ENCODE measurements at places on chromosomes 1 and 21. TPM values are rescaled to one million over a fixed set of nuclear protein-coding genes. Genes with fewer than 3 reads are reported as not detected.

GRCh38 chr1:45326627-45327623 lies at the start of gene HPDL:
HPDL (plus strand) TSS chr1:45326895; CDS start chr1:45327149, 254 bp downstream.
- no peaks in the 10 kb centered on the region for H3K36me3 ChIP-seq
- no peak for DNase-seq
- H3K4me1 ChIP-seq = no peaks in the 10 kb centered on the region
- H3K27ac ChIP-seq = no peak within 1 kb of the TSS
- H3K27me3 ChIP-seq = no peaks in the 10 kb centered on the region

GRCh38 chr1:50968821-50969610 lies 1.0 kb upstream of the CDKN2C start:
- no peak for DNase-seq
- H3K4me3 ChIP-seq = peak overlapping the region; percentile 86
- no peaks in the 10 kb centered on the region for H3K4me1 ChIP-seq
- no peaks in the 10 kb centered on the region for H3K36me3 ChIP-seq

DNA sequence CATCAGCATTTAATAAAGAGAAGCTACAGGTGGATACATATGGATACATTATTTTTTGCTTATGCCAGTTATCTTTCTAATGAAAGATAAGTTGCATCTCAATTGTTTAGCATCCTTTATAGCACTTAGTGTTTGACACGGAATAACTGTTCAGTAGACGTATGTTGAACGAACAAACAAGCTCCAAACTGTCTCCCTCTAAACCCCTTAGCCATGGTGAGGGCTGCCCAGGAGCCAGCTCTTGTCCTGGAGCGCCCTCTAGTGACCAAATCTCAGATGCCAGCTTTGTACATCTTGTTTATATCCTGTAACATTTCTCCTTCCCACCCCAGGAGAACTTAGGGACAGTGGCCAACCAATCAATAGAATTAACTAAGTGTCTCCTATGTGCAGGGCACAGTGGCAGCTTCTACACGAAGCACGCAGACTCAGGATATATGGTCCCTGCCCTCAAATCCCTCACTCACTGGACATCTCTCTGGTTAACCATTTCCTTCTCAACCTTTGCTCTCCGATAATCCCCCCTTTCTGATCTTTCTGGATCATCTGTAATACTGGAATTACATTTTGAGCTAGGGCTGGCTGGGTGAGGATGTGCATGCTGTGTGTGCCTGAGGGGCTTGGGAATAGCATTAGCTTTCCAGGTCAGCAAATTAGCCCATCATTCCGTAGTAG lies 22.9 kb downstream of the KCNA10 start:
- H3K36me3 ChIP-seq = no peaks in the 10 kb centered on the region
- DNase-seq = peak; percentile 72
- no peak overlapping the region for H3K4me3 ChIP-seq
- H3K4me1 ChIP-seq = no peaks in the 10 kb centered on the region
- no peaks in the 10 kb centered on the region for H3K27me3 ChIP-seq

The MARCKSL1 gene
- 82.8 TPM for total RNA-seq

DNA sequence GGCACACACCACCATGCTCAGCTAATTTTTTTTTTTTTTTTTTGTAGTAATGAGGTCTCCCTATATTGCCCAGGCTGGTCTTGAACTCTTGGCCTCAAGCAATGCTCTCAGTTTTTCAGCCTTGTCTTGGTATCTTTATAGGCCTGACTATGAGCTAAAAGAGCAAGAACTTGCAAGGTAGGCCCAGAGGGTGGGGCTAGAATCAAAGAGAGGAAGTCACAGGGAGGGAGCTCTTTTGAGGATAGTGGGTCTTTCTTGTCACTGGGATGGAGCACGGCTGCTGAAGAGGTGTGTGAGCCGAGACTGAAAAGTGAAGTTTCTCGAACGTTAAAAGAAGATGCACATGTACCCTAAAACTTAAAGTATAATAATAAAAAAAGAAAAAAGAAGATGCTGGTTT lies 260.0 kb upstream of the BEND5 start:
- no peaks in the 10 kb centered on the region for H3K36me3 ChIP-seq
- no peaks in the 10 kb centered on the region for H3K27me3 ChIP-seq
- no peaks in the 10 kb centered on the region for H3K4me1 ChIP-seq

DNA sequence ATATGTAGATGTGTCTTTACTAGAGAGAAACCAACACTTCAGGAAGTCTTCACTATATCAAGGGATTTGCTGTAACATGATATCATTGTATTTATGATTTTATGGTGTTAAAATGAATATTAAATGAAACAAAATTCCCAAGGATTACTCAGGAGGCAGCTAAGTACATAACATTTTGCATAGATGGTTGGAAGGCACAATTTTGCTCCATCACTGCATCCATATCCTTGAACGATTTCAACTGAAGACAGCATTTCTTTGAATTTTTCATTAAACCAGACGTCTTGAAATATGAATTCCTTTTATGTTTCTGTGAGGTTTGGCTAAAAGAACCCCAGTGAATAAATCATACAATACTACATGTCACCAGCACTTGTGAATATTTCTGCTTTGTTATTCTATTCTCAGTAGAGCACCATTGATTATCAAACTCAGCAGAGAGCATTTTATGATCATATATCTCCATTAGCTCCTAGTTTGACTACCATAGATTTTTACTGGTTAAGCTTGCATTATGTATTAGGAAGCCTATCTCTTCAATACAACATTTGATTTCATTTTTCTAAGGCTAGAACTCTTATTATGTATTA lies 37.3 kb downstream of the SPATA17 start:
- no peaks in the 10 kb centered on the region for H3K36me3 ChIP-seq
- no peak for DNase-seq
- no peak overlapping the region for H3K27ac ChIP-seq
- H3K4me1 ChIP-seq = no peaks in the 10 kb centered on the region
- H3K27me3 ChIP-seq = no peaks in the 10 kb centered on the region

GRCh38 chr1:215682232-215682631 lies 115.1 kb downstream of the KCTD3 start:
- no peaks in the 10 kb centered on the region for H3K4me1 ChIP-seq
- no peaks in the 10 kb centered on the region for H3K27me3 ChIP-seq
- H3K27ac ChIP-seq = no peak overlapping the region
- no peaks in the 10 kb centered on the region for H3K36me3 ChIP-seq

The TLR5 gene
- total RNA-seq = 11.5 TPM

The ANKRD34A gene
- 0.98 TPM for total RNA-seq

DNA sequence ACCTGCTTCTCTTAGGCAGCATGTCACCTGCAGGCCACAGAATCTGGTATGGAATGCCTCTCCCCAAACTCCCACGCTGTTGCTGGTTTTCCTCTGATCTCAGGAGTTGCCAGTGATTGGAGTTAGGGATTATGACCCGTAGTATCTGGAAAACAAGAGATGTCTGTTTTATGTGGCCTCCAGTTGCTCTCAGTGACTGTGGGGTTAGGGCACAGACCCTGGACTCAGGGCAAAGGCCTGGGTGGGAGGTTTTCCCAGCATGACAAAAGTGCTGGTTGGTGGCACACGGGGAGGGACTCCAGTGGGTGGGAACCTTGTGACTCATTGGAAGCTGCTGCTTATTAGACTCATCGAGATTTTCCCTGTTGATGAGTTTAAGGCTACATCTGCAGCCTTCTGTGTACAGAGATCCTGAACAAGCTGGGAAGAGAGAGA lies at the start of gene NR1I3:
NR1I3 (minus strand) TSS at position 165 of the 435 bp plus-strand sequence. CDS start 1,638 bp downstream, outside the sequence.
- no peak for DNase-seq
- no peak within 1 kb of the TSS for H3K4me3 ChIP-seq
- no peaks in the 10 kb centered on the region for H3K36me3 ChIP-seq

DNA sequence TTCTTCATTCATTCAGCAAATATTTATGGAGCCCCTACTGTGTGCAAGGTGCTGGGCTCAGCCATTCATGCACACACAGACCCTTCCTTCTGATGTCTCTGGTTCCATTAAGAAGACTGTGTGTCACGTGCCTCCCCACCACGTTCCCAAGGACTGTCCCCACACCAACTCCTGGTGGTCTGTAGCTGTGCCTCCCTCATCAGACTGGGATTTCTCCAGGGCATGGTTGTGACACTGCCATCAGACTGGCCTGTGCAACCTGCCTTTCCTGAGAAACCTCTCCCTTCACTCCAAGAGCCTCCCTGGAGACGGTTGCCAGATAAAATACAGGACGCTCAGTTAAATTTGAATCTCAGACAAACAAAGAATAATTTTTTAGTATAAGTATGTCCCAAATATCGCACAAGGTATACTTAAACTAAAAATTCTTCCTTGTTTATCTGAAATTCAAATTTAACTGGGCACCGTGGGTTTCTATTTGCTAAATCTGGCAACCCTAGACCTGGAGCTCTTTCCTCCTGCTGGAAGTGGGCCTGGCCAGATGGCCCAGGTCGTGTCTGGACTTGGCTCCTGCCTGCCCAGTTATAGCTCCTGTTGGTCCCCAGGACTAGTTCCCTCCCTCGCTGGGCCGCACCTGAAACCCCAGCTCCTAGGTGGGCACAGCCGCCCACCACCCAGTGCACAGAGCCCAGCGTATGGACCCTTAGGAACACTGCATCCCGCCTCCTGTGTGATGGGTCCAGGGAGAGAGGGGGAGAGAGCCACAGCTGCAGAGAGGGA lies 76.9 kb downstream of the RAP1GAP start:
- no peak for DNase-seq
- H3K27me3 ChIP-seq = no peaks in the 10 kb centered on the region
- no peaks in the 10 kb centered on the region for H3K4me1 ChIP-seq
- H3K27ac ChIP-seq = no peak overlapping the region
- H3K4me3 ChIP-seq = no peak overlapping the region

The IVL gene
- total RNA-seq = not detected

DNA sequence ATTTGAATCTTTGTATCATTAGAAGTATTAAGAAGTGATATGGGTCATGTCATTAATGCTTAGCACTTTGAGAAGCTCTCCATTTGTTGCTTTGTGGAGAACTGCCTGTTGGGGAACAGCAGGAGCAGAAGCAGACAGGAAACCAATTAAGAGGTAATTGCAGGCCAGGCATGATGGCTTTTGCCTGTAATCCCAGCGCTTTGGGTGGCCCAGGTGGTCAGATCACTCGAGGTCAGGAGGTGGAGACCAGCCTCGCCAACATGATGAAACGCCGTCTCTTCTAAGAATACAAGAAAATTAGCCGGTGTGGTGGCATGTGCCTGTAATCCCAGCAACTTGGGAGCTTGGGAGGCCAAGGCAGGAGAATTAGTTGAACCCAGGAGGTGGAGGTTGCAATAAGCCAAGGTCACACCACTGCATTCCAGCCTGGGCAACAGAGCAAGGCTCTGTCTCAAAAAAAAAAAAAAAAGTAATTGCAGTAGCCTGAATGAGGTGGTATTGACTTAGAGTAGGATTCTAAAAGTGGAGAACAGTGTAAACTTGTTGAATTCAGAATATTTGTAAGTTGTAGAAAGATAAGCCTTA lies 57.8 kb upstream of the FASLG start:
- H3K4me1 ChIP-seq = no peaks in the 10 kb centered on the region
- peaks cover 4% of the 10 kb centered on the region for H3K36me3 ChIP-seq
- no peaks in the 10 kb centered on the region for H3K27me3 ChIP-seq
- H3K4me3 ChIP-seq = no peak overlapping the region
- DNase-seq = no peak

- H3K36me3 ChIP-seq = no peaks in the 10 kb centered on the region
- no peaks in the 10 kb centered on the region for H3K27me3 ChIP-seq
- no peak overlapping the region for H3K27ac ChIP-seq
- no peaks in the 10 kb centered on the region for H3K4me1 ChIP-seq
Measured at GRCh38 chr1:105419030-105419429, 1637.4 kb upstream of the PRMT6 start.

DNA sequence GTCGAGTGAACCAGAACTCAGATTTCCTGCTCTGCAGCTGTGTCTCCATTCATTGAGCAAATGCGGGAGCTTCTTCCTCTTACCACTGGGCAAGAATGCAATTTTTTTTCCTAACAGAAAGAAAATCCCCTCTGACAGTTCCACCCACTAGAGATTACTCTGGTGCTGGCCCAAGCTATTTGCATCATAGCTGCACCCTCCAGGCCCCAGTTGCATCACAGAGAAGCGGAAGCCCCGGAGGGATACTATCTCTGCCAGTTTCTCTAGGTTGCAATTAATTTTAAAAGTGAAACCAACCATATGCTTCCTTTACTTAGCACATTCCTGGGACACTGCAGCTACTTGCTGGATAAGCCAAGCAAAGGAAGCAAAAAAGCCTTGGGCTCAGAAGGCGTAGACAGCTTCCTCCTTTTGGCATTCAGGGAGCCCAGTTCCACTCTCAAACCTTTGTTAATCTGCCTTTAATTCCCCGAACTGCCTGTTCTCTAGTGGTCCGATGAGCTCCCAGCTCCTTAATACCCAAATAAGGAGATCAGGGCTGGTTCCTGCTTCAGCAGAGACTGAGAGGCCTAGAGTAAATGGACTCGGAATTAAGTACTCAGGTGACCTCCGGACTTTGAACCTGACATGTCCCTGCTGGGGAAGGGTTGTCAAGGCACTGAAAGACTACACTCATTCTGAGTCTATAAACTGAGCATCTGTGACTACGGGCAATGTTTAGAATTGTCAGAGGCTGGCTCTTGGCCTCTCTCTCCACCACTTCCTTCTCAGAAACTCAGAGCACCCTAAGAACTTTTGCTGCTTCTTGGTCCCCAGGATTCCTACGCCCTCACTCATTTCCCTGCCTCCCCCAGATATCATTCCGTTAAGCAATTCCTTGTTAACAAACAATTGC lies 72.5 kb upstream of the TNFSF18 start:
- peak; percentile 62 for DNase-seq
- H3K4me1 ChIP-seq = no peaks in the 10 kb centered on the region
- peak overlapping the region; percentile 30 for H3K4me3 ChIP-seq

DNA sequence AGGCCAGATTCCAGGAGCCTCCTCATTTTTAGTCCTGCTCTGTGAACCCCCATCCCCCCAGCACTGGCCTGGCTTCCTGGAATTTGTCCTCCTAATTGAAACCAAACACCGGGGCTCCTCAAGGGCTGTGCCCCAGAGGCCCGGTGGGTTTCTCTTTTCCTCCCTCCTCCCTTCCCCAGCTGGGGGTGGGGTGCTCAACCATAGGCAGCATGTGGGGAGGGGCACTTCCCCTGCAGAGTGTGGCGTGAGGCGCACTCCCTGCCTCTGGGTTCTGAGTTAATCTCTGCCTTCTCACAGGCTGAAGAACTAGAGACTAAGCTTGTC lies 67.5 kb upstream of the ACOT11 start:
- DNase-seq = no peak
- no peak overlapping the region for H3K4me3 ChIP-seq
- H3K4me1 ChIP-seq = no peaks in the 10 kb centered on the region
- H3K36me3 ChIP-seq = no peaks in the 10 kb centered on the region

DNA sequence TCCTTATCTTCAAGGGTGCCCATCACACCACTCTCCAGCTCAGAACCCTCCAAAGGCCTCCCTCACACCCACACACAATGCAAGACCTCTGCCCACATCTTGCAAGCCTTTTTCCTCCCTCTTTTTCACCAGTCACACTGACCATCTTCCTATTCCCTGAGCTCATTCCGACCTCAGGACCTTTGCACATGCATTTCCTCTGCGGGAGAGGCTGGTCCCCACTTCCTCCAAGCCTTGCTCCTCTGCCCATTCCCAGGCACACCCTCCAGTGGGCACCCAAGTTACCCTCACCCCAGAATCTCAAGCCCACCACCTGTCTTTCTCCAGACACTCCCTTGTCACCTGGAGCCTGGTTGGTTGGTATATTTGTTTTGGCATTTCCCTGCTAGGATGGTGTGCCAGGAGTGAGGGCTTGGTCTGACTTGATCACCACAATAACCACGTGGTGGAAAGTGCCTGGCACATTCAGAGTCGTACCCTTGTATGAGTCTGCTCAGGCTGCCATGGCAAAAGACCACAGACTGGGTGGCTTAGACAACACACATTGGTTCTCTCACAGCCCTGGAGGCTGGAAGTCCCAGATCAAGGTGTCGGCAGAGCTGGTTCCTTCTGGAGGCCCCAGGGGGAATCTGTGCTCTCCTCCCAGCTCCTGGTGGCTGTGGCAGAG lies 13.2 kb downstream of the MX2 start:
- H3K36me3 ChIP-seq = no peaks in the 10 kb centered on the region
- DNase-seq = no peak

GRCh38 chr1:15283526-15283925 lies 36.5 kb downstream of the FHAD1 start:
- H3K27me3 ChIP-seq = no peaks in the 10 kb centered on the region
- H3K27ac ChIP-seq = peak overlapping the region; percentile 74
- H3K4me1 ChIP-seq = no peaks in the 10 kb centered on the region
- no peak overlapping the region for H3K4me3 ChIP-seq
- H3K36me3 ChIP-seq = no peaks in the 10 kb centered on the region
- DNase-seq = peak; percentile 74

Measured in breast epithelium (tissue), 4 donors.